Keratinocyte (primary cell): ENCODE measurements at places on chromosomes 2 and 18.

DNA sequence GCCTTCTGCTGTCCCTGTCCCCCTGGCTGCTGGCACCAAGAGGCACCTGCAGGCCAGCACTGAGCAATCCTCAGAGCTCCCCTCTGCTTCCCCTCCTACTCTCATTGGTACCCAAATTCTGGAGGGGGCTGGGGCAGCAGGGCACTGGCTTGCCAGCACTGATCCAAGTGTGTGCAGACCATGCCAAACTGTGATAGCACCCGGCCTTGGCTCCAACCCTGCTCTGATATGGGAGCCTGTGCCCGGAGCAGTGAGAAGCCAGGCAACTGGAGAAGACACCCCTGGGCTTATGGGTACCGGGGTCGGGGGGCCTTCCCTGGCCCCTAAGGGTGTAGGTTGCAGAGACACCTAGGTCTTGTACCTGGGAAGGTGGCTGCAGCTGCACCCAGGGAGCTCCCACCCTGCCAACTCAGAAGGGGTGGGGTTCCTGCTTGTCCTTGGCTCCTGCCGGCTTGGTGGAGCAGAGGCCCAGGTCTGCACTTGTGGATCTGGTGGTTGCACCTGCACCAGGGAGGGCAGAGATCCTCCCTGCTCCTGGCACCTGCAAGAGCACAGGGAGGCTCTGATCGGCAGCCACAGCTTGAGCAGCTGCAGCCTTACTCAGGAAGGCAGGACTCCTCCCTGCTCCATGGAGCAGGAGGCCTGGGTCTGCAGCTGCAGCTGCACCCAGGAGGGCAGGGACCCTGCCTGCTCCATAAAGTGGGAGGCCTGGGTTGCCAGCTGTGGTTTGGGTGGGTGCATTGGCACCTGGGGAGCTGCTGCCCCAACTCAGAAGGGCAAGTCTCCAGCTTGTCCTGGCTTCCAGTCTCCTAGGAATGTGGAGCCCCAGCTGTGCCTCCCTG lies 96.3 kb downstream of the BCL2L11 start:
- no peak for DNase-seq

DNA sequence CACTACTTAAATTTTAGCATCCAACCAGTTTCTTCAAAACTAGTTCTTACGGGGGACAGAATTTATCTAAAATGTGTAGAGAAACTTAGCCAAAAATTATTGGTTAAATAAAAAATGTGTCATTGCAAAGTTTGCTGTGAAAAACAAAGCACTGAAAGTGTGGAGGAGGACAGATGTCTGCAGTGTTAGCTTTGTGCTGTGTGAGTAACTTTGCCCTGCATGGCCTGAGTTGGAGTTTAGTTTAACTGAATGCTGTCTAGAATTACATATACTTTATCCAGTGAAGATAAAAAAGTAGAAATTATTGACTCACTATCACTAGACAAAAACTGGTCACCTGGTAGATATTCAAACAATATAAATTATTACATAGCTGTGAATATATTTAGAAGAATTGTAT lies 1225.2 kb upstream of the CELF4 start:
- no peak for DNase-seq

DNA sequence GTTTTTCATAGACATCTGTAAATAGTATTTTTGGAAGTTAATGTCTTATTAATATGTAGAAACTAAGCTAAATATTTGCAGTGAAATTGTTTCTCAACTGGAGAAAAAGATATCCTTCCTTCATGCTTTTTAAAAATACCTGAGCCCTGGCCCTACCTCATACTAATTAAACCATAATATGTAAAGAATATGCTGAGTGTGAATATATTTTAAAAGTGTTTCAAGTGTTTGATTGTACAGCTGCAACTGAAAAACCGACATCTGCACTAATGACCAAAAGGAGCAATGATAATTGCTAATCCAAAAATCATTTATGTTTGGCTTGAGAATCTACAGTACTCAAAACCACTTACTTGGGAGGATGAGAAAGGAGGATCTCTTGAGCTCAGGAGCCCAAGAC lies 156.7 kb downstream of the MBD5 start:
- DNase-seq = no peak

GRCh38 chr18:12751891-12752290 lies 49.0 kb downstream of the PSMG2 start:
- no peak for DNase-seq

GRCh38 chr2:233706720-233707119 lies 6.0 kb upstream of the UGT1A5 start:
- DNase-seq = no peak

DNA sequence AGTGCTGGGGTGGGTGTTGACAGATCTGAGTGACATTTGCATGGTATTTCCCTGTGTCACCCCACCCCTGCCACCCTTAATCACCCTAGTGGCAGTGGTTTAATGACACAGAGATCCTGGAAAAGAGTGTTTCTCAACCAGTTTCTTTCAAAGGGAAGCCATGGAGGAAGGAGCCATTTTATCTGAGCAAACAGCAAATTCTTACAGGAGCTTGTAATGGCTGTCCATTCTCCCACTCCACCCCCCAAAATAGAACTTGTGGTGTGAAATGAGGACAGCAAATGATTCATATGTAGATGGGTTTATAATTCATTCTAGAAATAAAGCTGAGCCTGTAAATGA lies 51.5 kb downstream of the CDC42EP3 start:
- DNase-seq = no peak

GRCh38 chr2:207863345-207863744 lies 93.6 kb upstream of the FZD5 start:
- no peak for DNase-seq
